ENCODE measurements at places on chromosomes 4 and X. TPM values are rescaled to one million over a fixed set of nuclear protein-coding genes. Genes with fewer than 3 reads are reported as not detected.
A peak's percentile ranks its signal among the peaks of the same experiment; 100 is the strongest.

Gene PPP2R3B
- 11.1 TPM for total RNA-seq

- DNase-seq, result peak; percentile 65
Measured at GRCh38 chrX:40651620-40652223, 4.4 kb upstream of the CXorf38 start.

GRCh38 chr4:95290702-95291101, 258.1 kb downstream of the UNC5C start:
- DNase-seq, result no peak

- peak; percentile 13 for DNase-seq
Measured at GRCh38 chr4:112910109-112910736, 139.2 kb upstream of the ANK2 start.

- DNase-seq, result peak; percentile 30
Measured at GRCh38 chrX:110188701-110189558, 129.0 kb downstream of the AMMECR1 start.

Gene VBP1
- total RNA-seq, result 42.3 TPM

Gene ZRSR2
- total RNA-seq, result 4.7 TPM

DNA sequence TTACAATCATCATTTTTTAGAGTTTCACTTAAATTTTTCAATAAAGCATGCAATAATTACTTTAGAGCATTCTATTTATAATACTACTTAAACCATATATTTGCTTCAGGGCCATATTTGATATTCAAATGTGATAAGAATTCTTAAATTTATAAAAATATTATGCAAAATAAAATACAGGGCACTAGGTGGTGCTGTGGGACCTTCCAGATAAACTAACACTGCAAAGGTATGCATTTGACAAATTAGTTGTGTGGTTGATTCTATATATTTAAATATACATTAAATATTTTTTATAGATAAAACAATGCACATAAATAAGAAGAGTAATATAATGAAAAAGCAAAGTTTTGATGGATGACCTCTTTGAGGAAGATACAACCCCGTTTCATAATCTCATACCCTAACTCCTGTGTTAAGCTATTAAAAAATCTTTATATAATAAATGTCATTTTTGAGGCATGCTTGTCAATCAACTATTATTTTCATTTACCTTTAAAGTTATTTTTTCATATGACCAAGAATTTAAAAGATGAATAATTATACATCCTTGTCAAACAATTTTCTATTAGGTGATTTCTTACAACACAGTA, 128.4 kb downstream of the REELD1 start:
- DNase-seq, result peak; percentile 47
